ENCODE measurements at places on chromosomes 16 and 17. TPM values are rescaled to one million over a fixed set of nuclear protein-coding genes. Genes with fewer than 3 reads are reported as not detected.

Gene NEURL4
- 3.6 TPM for total RNA-seq

Gene C17orf50
- total RNA-seq, result not detected

Gene DHRS7C
- not detected for total RNA-seq

Gene SPSB3
- total RNA-seq, result 25.9 TPM

Gene HEXD
- total RNA-seq, result 7.3 TPM

Gene ASGR2
- not detected for total RNA-seq

Gene HS3ST3B1
- 3.3 TPM for total RNA-seq

Gene SPN
- total RNA-seq, result 1.8 TPM

Gene EFCAB5
- total RNA-seq, result 0.22 TPM

Gene KRTAP1-1
- not detected for total RNA-seq

Gene PPL
- total RNA-seq, result 1.8 TPM

Gene C16orf86
- total RNA-seq, result 0.81 TPM

Gene IGFALS
- total RNA-seq, result 0.07 TPM

Gene NOD2
- 0.07 TPM for total RNA-seq

Gene EPN2
- total RNA-seq, result 19.1 TPM

Gene EPN3
- total RNA-seq, result 0.74 TPM

Gene ERN1
- total RNA-seq, result 0.98 TPM

Gene TMEM235
- not detected for total RNA-seq

Gene AIPL1
- not detected for total RNA-seq

Gene MT4
- not detected for total RNA-seq

Gene ZDHHC1
- 2.0 TPM for total RNA-seq

Gene MSLN
- total RNA-seq, result 1.7 TPM

Gene SYT17
- total RNA-seq, result 0.39 TPM

Gene PALB2
- 16.1 TPM for total RNA-seq

Gene GPS1
- total RNA-seq, result 136 TPM

Gene RNF222
- not detected for total RNA-seq

Gene CD7
- not detected for total RNA-seq
